ENCODE measurements at places on chromosomes 13 and 19.
A peak's percentile ranks its signal among the peaks of the same experiment; 100 is the strongest.

- no peak for DNase-seq
- H3K27ac ChIP-seq = no peak overlapping the region
- H3K4me1 ChIP-seq = peaks cover 5% of the 10 kb centered on the region
- peaks cover 2% of the 10 kb centered on the region for H3K27me3 ChIP-seq
These were observed 6.5 kb downstream of the DIRAS1 start for GRCh38 chr19:2714531-2715269.

DNA sequence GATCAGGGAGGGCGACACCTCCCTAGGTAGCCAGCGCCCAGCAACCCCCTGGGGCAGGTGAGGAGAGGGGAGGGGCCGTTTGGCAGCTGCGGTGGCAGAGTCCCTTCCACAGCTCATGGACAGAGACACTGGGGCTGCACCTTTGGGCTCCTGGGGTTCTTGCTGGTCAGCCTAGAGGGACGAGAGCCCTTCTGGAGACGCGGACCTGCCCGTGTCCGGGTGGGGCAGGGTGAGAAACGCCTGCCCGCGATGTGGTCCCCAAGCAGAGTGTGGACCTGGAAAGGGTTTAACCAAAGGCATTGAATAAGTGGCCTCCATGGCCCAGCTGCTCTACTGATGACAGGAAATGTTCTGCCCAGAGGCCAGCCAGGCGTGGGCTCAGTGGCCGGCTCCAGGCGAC lies 38.3 kb downstream of the ADPRHL1 start:
- no peak overlapping the region for H3K4me3 ChIP-seq
- no peaks in the 10 kb centered on the region for H3K4me1 ChIP-seq
- no peaks in the 10 kb centered on the region for H3K27me3 ChIP-seq
- H3K36me3 ChIP-seq = no peaks in the 10 kb centered on the region
- H3K27ac ChIP-seq = no peak overlapping the region

GRCh38 chr13:99053636-99054233 lies 75.9 kb upstream of the DOCK9 start:
- H3K36me3 ChIP-seq = no peaks in the 10 kb centered on the region
- no peak for DNase-seq
- peaks cover 44% of the 10 kb centered on the region for H3K4me1 ChIP-seq
- H3K27me3 ChIP-seq = no peaks in the 10 kb centered on the region
- no peak overlapping the region for H3K4me3 ChIP-seq
- no peak overlapping the region for H3K27ac ChIP-seq

- H3K4me1 ChIP-seq = peaks cover 42% of the 10 kb centered on the region
- no peaks in the 10 kb centered on the region for H3K27me3 ChIP-seq
- peak overlapping the region; percentile 85 for H3K4me3 ChIP-seq
- H3K36me3 ChIP-seq = no peaks in the 10 kb centered on the region
These were observed 33.6 kb upstream of the NANOS3 start for GRCh38 chr19:13843104-13843921.

- no peak for DNase-seq
- no peaks in the 10 kb centered on the region for H3K36me3 ChIP-seq
- H3K27me3 ChIP-seq = no peaks in the 10 kb centered on the region
- H3K4me3 ChIP-seq = no peak overlapping the region
- no peaks in the 10 kb centered on the region for H3K4me1 ChIP-seq
- no peak overlapping the region for H3K27ac ChIP-seq
These were observed 1784.1 kb downstream of the SLITRK5 start for GRCh38 chr13:89455225-89455624.

- H3K4me3 ChIP-seq = no peak overlapping the region
- H3K27me3 ChIP-seq = no peaks in the 10 kb centered on the region
These were observed 110.0 kb upstream of the FBXL3 start for GRCh38 chr13:77136902-77137420.

DNA sequence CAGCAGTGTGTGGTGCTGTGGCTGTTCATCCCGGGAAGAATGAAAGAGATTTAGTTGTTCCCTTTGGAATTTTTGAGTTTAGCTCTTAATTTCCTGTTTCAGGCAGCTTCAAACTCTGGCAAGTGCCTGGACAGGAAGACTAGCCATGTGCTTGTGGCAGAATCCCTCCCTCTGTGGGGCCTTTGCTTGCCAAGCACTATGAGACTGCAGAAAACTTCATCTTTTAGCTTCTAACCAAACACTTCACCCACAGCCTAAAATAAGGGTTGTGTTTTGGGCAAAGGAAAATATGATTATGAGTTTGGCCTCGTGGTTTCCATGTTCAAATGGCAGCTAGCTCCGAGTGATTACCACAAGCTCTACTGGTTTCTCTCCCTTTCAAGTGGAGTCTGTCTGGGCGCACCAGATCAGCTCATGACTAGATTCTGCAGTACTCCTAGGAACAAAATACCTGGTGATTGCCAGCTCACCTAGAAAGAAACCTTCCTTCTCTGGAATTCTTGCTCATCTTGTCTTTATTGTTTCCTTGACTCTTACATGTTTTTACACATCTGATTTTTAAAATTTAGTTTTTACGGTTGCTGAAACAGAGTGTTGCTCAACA lies 707.5 kb downstream of the SLITRK6 start:
- H3K36me3 ChIP-seq = no peaks in the 10 kb centered on the region
- H3K4me1 ChIP-seq = no peaks in the 10 kb centered on the region
- no peak overlapping the region for H3K27ac ChIP-seq
- DNase-seq = no peak
- H3K27me3 ChIP-seq = no peaks in the 10 kb centered on the region
- no peak overlapping the region for H3K4me3 ChIP-seq

DNA sequence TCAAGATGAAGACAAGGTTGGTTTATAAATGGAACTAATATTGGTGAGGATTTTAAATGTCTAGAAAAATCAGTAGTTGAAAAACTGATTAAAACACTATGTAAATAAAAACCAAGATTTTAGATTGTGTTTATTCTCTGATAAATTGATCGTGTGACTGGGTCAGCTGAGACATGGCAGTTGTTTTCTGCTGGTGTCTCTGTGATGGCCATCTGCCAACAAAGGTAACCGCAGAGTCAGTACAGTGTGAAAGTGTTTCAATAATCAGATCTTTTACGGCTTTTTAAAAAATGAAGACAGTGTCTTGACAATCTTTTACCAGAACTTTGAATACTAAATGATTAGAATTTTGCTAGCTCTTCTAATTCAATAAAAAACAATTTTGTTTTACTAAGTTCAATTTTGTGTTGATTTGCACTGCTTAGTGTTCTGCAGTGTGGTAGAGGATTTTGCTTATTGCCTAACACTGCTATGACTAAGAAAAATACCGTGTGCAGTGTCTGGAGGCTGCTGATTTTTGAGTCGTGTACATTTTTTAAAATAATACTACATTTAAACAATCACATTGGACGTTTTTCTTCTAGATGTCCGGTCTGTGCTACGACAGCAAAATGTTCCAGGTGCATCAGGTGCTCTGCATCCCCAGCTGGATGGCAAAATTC lies 32.7 kb upstream of the GPR183 start:
- no peak for DNase-seq
- H3K4me1 ChIP-seq = peaks cover 13% of the 10 kb centered on the region
- H3K36me3 ChIP-seq = peaks cover 28% of the 10 kb centered on the region

Data from WTC11 (cell line).